Dermis microvascular lymphatic vessel endothelial cell (primary cell): ENCODE measurements at places on chromosomes 11 and 22. TPM values are rescaled to one million over a fixed set of nuclear protein-coding genes. Genes with fewer than 3 reads are reported as not detected.

DNA sequence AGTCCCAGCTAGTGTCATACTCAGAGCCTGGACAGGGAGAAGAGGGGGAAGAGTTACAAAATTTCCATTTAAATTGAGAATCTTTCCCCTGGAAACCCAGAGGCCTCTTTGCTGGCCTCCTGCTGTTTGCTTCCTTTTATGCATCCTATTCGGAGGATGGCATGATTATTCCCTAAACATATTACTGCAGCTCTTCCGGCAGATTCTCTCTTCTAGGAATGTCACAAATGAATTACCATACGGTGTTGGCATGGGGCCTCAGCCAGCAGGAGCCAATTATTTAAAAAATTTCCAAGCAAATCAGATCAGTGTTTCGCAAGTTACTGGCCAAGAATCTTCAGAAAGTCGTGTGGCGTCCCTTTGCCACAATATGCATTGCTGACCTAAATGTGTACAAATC, 326.7 kb upstream of the NCAM1 start:
- DNase-seq = no peak

DNA sequence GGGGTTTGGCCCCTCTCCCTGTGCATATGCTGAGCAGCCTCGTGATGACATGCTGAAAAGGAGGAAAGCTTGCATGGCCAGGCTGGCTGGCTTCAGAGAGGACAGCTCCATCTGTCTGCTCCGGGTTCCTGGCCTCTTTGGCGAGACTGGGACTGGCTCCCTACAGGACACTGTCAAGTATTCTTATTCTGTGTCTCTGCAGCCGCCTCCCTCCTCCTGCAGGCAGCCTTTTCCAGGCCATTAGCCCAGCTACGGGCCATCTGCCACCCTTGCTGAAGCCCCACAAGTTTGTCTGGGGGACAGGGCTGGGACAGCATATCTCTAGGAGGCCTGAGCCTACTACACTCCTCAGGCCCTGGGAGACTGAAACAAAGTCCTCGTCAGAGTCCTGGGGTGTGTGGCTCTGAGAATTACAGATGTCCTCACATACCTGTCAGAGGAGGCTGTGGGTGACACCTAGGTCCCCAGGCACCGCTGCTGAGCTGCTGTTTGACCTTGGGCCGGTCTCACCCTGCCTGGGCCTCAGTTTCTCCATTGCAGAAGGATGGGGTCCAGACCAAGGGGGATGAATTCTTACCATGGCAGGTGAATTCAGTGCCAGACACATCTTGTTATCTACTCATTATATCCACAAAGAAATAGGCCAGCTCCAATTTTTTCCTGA, 11.0 kb downstream of the MRGPRG start:
- DNase-seq = no peak

DNA sequence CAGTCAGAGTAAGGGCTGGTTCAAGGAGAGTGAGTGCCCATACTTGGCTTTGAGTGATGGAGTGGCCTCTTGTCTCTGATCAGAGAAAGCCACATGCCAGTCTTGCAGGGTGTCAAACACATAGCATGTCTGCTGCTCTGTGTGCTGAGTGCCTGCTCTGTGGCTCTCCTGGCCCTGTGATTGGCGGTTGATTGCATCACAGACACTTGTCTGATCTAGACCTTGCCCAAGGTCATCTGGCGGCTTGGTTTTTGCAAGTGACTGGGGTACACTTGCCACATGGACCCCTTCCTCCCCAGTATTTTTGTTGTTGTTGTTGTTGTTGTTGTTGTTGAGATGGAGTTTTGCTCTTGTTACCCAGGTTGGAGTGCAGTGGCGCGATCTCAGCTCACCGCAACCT, 10.3 kb downstream of the OSBP2 start:
- DNase-seq = no peak

The KRTAP5-11 gene
- total RNA-seq = not detected in 2 replicates
